Gastrocnemius medialis (tissue), 4 donors: ENCODE measurements at places on chromosomes 12 and 14. TPM values are rescaled to one million over a fixed set of nuclear protein-coding genes. Genes with fewer than 3 reads are reported as not detected.

DNA sequence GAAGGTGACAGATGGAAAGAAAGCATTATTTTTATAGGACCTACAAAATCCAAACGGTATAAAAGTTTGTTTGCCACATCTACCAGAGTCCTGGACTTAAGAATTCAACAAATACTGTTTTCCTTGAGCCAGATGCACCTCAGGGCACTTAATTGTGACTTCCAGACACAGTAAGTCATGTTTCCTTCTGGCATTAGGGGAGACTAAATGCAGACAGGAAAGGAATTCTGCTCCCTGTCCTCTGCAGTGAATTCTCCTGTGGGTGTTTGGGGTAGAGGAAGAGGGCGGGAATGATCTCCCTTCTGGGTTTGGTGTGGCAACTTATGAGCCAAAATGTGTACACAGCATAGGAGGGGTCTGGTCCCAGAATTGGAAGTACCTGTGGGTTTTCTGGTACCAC lies 93.9 kb upstream of the ZDHHC17 start:
- no peaks in the 10 kb centered on the region for H3K4me1 ChIP-seq
- no peaks in the 10 kb centered on the region for H3K36me3 ChIP-seq
- H3K27me3 ChIP-seq = no peaks in the 10 kb centered on the region
- no peak overlapping the region for H3K27ac ChIP-seq
- no peak for DNase-seq

GRCh38 chr12:57033431-57033830 lies 16.5 kb downstream of the MYO1A start:
- H3K27me3 ChIP-seq = no peaks in the 10 kb centered on the region
- no peak for DNase-seq
- no peak overlapping the region for H3K27ac ChIP-seq
- no peak overlapping the region for H3K4me3 ChIP-seq
- no peaks in the 10 kb centered on the region for H3K36me3 ChIP-seq

GRCh38 chr12:125652681-125653080 lies 587.4 kb downstream of the AACS start:
- no peaks in the 10 kb centered on the region for H3K36me3 ChIP-seq
- H3K27ac ChIP-seq = no peak overlapping the region
- H3K27me3 ChIP-seq = no peaks in the 10 kb centered on the region

- no peak overlapping the region for H3K27ac ChIP-seq
- H3K27me3 ChIP-seq = no peaks in the 10 kb centered on the region
- no peaks in the 10 kb centered on the region for H3K4me1 ChIP-seq
These were observed 297.7 kb downstream of the SYT1 start for GRCh38 chr12:79162147-79162772.

- H3K4me3 ChIP-seq = no peak overlapping the region
- no peaks in the 10 kb centered on the region for H3K27me3 ChIP-seq
- no peak overlapping the region for H3K27ac ChIP-seq
- H3K4me1 ChIP-seq = no peaks in the 10 kb centered on the region
- no peak for DNase-seq
These were observed 132.1 kb downstream of the ANKS1B start for GRCh38 chr12:99852666-99853065.

- H3K36me3 ChIP-seq = no peaks in the 10 kb centered on the region
- no peaks in the 10 kb centered on the region for H3K27me3 ChIP-seq
- no peak for DNase-seq
- no peaks in the 10 kb centered on the region for H3K4me1 ChIP-seq
- H3K4me3 ChIP-seq = no peak overlapping the region
These were observed 5.4 kb upstream of the KRT81 start for GRCh38 chr12:52296572-52297215.

DNA sequence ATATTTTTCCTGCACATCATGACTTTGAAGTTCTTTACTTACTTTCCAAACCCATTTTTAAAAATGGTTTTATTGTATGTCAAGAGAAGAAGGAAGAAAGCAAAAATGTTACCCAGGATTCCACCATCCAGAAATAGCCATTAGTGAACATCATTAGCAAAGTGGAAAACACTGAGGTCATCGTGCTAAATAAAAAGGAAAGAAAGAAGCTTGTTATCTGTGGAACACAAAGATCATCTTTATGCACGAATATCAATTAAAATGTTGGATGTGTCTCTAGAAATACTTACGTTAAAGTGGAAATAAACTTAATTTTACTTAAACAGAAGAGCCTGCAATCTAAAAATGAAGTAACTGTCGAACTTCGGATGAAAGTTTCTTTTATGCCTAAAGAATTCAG lies 27.3 kb downstream of the SFSWAP start:
- H3K27me3 ChIP-seq = no peaks in the 10 kb centered on the region
- H3K4me3 ChIP-seq = no peak overlapping the region
- no peak overlapping the region for H3K27ac ChIP-seq
- no peak for DNase-seq
- peaks cover 50% of the 10 kb centered on the region for H3K36me3 ChIP-seq

The MYH7 gene
- 5,274 TPM for total RNA-seq

The CACNA1C gene
- total RNA-seq = 0.80 TPM

The SIX1 gene
- 47.7 TPM for total RNA-seq

The FOXG1 gene
- not detected for total RNA-seq

The CLEC7A gene
- 3.0 TPM for total RNA-seq
